Stimulated activated CD4-positive, alpha-beta T cell treated with anti-CD3 and anti-CD28 coated beads, Interleukin-4, amount 100 ng/mL, for 48 hours (primary cell): ENCODE measurements at places on chromosomes 7 and 10.

DNA sequence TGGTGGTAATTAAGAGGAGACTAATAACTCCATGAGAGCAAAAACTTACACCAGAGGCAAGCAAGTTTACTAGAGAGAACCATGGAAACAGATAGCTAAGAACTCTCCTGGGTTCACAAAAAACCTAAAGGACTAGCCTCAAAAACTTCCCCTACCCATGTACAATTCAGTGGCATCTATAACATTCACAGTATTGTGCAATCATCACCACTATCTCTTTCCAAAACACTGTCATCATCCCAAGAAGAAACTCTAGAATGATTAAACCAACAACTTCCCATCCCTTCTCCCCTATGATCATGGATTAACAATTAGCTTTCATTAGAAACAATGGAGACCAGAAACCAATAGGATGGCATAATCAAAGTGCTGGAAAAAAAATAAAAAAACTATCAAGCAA lies 1038.3 kb downstream of the LRMDA start:
- DNase-seq: no peak

GRCh38 chr7:121300685-121301420 lies 27.9 kb upstream of the WNT16 start:
- no peak for DNase-seq

DNA sequence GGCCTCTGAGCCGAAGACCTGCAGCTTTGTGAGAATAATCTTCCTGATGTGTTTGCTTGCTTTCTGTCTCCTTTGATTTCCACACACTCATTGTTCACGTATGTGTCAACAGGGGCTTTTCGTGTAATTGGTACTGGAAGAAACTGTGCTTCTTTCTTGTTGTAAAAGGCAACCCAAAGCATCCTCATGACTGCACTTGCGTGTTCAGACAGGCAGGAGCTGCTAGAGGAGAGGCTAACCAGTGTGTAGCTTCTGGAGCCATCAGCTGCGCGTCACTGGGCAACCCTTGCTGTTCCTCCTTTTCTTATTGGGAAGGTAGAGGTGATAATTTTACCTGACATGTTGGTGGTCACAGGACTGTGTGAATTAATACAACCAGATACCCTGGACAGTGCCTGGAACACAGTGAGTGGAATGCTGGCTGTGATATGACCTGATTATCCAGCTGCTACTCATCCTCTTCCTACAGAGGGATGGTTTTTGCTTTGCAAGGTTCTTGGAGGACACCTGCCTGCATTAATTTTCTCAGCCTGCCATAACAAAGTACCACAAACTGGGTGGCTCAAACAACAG lies 213.0 kb downstream of the ABCA13 start:
- no peak for DNase-seq

DNA sequence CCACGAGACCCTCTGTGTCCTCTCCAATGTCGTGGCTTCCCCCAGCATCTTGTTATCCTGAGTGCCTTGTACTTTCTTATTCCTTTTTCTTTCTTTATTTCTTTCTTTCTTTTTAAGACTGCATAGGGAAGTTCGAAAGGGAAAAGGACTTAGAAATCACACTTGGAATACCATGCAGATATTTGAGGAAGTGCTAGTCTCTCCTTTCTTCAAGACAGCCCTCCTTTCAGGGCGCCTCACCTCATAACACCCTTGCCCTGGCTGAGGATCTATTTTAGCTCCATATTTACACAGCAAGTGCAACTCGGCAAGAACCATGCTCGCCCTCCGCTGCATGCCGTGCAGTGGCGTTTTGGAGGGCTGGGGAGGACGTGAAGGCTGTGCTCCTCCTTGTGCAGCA lies 232.3 kb upstream of the GLI3 start:
- no peak for DNase-seq

DNA sequence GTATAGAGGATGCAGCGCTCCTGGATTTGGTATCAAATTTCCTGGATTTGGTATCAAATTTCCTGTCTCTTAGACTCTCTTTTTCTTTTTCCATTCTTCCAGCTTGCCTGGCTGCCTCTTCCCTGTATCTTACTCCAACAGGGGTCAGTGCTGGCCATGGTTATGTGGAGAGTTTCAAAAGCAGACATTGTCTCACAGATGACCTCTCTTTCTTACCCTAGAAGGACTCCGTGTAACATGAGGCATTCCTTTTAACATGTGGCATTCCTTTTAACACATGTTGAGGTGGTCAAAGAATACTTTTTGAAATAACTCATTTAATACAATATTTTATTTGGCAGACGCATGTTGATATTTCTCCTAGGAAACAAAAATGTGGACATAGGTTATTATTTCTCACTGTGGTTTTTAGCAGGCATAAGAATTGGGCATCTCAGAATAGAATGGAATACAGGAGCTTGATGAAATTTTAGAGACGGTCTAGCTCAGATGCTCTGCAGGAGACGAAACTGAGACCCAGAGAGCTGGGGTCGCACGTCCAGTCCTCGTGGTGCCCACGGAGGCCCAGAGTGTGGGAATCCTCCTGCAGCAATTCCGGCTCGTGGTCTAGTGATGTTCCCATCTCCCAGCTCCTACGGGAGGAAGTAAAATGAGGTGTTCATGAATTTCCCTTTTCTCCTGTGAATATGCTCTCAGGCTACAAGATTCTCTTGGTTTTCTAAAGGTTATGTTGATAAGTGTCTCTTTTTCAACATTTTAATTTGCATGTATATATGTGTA lies 59.6 kb upstream of the PITRM1 start:
- no peak for DNase-seq

DNA sequence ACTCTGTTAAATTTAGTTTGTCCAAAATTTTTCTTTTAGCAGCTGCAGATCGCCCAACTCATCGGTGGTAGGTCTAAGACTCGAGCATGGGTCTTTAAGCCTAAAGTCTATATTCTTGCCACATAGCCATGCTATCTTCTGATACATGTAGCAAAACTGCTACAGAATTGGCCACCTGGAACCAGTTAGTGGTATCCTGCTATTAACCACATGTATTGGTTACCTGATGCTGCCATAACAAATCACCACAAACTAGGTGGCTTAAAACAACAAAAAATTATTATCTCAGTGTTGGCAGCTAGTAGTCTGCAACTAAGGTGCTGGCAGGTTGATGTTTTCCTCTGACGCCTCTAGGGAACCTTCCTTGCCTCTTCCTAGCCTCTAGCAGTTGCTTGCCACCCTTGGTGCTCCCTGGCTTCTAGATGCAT lies 96.7 kb upstream of the PIK3CG start:
- DNase-seq: no peak

- no peak for DNase-seq
Measured at GRCh38 chr10:69949770-69950169, 102.9 kb upstream of the MACROH2A2 start.

DNA sequence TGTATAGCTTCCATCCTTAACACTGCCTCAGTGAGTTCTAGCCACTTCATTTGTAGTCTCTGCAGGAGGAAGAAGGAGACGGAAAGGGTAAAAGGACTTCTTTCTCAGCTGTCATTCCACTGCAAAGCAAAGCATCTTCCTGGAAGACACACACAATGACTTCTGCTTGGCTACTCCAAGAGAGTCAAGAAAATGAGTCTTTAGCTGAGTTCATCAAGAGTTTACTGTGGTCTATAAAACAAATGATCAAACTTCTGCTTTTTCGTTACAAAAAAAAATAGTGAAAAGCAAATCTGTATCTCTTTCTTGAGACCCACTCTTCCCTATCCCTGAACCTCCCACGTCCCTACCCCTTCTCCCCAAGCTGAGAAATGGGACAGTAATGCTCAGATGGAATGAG lies 205.0 kb upstream of the AHR start:
- no peak for DNase-seq

DNA sequence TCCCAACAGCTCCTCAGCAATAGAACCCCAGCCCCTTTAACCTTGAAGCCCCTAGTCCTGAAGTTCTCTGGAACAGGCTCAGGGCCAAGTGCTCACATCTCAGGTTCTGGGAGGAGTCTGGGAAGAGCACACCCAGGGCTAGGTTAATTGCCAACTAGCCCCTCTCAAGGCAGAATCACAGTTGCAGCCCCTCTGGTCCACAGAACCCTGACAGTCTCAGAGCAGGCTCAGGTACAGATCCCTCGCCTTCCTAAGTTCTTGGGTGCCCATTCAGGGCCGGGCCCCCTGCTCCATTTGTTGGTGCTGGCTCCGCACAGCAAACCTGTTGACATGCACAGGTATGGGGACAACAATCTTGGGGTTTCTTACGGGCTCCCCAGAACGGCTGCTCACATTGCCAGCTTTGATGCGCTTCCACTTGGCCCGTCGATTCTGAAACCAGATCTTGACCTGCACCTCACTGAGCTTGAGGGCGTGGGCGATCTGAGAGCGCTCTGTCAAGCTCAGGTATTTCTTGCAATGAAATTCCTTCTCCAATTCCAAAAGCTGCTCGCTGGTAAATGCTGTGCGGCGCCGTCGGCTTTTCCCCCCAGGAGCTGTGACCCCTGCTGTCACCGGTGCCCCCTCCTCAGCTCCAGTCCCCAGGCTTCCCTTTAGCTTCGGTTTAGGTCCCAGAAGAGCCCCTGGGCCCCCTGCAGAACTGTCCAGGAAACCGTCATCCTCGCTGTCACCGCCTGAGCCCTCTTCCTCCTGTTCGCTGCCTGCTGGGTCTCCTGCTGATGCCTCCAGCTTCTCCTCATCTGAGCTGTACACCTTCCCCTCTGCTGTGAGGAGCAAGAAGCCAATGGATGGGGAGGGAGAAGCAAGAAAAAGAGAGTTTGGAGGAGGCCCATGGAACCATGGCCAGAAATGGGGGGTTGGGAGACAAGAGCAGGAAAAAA lies 18.9 kb downstream of the GBX1 start:
- no peak for DNase-seq

DNA sequence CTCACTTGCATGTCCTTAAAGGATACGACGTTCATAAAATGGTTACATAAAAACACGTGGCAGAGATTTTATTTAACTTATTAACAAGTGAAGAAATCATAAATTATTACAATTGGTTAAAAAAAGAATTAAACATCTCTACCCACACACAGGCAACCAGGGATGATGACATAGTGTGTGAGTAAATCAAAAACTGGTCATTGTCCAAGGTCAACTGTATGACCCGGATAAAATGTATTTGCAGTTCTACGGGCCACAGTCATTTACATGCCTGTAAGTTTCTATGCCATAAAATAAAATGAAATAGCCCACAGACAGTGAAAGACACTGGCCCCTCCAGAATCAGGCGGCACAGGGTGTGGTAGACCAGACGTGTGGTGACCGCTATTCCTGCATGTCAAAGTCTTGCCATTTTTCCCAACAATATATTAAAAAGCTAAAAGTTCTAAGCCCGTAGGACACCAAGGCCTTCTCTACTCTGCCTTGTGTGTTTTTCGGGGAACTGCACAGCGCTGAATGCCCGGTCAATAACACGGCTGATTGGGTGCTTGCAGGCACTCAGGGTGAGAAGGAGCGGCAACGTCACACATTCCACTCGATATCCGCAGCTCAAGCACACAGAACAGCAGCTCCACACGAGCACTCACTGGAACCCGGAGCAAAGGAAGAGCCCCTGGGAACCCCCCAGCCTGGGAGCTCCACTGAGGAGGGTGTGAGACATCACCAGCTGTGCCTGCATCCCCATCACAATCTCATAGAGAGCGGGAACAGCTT lies 143.3 kb upstream of the PPP2R2D start:
- DNase-seq: no peak

GRCh38 chr7:114670676-114671075 lies 251.2 kb upstream of the MDFIC start:
- no peak for DNase-seq

DNA sequence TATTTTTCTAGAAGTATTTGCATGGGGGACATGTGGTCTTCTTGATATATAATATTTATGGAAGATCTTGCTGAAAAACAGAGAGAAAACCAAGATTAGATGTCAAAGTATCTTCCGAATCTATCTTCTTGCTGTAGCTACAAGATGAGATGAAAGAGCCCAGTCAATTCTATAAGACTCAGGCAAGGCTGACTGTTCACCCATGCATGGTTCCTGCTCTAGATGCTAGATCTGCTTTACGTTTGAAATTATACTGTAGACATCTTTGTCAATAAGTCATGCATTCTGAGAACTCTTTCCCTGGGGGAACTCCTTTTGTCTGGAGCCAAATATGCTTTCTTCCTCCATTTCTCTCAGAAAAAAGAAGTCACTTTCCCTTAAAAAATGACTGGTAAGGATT lies 1292.0 kb downstream of the XPNPEP1 start:
- DNase-seq: no peak

GRCh38 chr7:117134889-117135552 lies 181.7 kb downstream of the ST7 start:
- no peak for DNase-seq

GRCh38 chr10:61176424-61176823 lies 232.4 kb upstream of the RHOBTB1 start:
- no peak for DNase-seq

- no peak for DNase-seq
Measured at GRCh38 chr10:86401588-86402282, 35.1 kb upstream of the GRID1 start.

DNA sequence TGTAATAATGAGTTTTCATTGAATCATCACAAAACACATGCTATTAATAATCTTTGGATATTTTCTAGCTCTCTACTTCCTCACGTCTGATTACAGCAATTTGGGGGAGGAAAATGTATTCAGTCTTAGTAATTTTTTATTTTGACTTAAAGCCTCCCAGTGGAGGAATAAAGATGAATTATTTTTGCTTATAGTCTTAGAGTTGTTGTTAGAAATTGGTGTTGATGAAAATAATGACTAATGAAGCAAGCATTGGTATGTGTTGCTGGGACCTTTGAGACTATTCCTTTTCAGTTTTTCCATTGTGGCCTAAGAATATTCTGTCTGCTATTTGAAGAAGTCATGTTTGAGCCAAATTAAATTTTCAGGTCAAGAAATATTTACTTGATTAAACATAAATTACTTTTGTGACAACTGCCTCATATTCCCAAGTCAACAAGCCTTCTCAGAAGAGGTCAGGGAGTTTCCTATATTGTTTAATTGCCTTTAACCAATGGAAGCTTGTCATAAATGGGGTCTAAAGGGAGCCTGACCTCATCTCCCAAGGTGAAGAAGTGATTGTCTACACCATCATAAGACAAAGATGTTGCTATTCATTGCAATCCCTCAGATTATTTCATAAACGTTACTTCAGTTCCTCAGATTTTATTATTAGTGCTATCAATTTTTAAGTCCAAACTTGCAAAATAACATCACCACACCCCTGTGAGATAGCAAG lies 90.0 kb downstream of the ST7 start:
- DNase-seq: no peak

DNA sequence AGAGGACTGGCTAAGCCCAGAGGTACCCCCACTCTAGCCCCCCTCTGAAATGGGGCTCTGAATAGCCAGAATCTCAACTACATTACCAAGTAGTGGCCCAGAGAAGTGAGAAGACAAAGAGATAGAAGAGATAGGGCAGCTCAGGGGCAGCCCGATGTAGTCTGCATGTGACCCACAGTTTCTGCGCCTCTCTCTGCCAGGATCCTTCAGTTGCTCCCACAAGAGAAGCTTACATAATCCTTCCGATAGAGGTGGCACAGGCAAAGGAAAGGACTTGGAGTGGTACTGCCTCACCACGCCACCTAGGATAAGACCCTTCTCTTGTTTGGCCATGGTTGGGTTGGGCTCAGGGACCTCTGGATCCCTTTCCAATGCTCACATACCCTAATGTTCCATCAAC lies 5.4 kb upstream of the PDE1C start:
- DNase-seq: no peak
